Naive thymus-derived CD8-positive, alpha-beta T cell (primary cell): ENCODE measurements at places on chromosomes 2 and 18. TPM values are rescaled to one million over a fixed set of nuclear protein-coding genes. Genes with fewer than 3 reads are reported as not detected.

DNA sequence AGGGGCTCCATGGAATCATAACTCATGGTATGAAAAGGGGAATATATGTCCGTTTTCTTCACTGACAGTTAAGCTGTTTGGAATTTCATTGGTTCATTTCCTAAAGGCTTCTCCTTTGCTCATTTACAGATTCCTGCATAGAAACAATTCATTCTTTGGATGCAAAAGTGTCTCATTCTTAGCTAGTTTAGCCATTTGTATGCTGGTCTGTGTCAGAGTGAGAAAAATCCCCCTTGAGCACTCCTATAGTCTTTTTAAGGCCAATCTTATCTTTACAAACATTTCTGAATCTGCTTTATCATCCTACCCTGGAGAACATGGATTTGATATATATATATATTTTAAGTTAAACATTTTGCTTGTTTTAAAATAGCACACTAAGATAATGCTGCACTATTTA lies 1260.9 kb upstream of the NRXN1 start:
- no peak for DNase-seq

UGT1A3 gene
- not detected for total RNA-seq

- DNase-seq, result no peak
Observed at GRCh38 chr2:168574856-168575630, 119.0 kb downstream of the CERS6 start.

- DNase-seq, result no peak
Observed at GRCh38 chr2:26612522-26613240, 28.5 kb downstream of the CIB4 start.

- DNase-seq, result no peak
Observed at GRCh38 chr2:95019572-95019971, 5.9 kb upstream of the MAL start.

GRCh38 chr2:98615481-98615880 lies 7.1 kb downstream of the UNC50 start:
- DNase-seq, result no peak

HOXD4 gene
- total RNA-seq, result not detected

CPS1 gene
- 0.49 TPM for total RNA-seq

UPP2 gene
- not detected for total RNA-seq

- no peak for DNase-seq
Observed at GRCh38 chr2:99659874-99660273, 170.1 kb upstream of the REV1 start.

DNA sequence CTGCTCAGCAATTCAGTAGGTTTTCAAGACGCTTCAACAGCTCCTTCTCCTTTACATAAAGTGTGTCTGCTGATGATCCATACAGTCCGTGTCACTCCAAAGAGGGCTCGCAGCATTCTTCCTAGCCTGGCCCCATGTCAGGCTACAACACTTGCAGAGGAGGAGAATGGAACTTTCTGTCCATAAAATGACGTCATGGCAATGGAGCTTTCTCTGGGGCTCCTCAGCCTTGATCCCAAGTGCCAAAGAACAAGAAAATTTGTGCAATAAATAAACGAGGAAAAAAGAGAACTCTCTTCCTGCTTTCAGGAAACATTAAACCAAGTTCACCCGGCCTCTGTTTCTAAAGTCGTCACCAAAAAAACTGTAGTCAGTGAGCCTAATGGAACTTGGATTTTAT lies 199.5 kb upstream of the MEIS1 start:
- DNase-seq, result no peak
